ENCODE measurements at places on chromosomes 3 and 15.

DNA sequence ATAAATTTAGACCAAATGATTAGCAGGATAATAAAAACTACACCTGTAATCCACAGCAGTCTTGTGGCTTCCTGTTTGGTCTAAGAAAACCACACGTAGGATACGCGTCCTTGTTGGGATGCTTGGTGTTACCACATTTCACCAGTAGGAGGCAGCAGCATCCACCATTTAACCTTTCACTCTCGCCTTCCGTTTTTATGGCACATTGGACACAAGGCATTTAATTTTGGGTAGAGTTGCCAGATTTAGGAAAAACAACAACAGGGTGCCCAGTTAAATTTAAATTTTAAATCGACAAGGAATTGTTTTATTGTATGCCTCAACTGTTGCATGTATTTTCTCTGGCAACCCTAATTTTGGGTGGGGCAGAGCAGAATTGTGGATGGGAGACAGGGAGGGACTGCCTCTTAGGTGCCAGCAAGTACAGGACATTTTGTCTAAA lies 6.3 kb downstream of the LRRC31 start:
- DNase-seq = peak; percentile 62

GRCh38 chr3:197104738-197105137 lies 75.1 kb upstream of the MELTF start:
- DNase-seq = no peak

DNA sequence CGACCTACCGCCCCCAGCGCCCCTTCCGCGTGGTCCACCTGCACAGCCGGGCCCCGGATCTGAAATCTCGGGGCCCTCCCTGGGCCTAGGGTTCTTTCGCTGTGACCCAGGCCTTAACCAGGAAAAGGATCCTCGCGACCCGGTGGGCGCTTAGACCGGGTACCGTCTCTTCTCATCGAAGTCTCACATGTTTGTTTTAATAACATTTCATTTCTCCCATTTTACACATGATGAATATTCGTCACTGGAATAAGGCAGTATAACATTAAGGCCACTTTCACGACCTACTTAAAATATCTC lies 277 bp upstream of the DALRD3 start:
- DNase-seq = no peak

GRCh38 chr3:127967316-127967715 lies 52.3 kb downstream of the KBTBD12 start:
- DNase-seq = no peak

GRCh38 chr3:107846279-107846852 lies 244.5 kb downstream of the CD47 start:
- peak; percentile 50 for DNase-seq

- DNase-seq = no peak
Observed at GRCh38 chr3:50737193-50737905, 62.6 kb downstream of the DOCK3 start.

GRCh38 chr3:61353382-61353781 lies 102.1 kb upstream of the FHIT start:
- DNase-seq = peak; percentile 1

DNA sequence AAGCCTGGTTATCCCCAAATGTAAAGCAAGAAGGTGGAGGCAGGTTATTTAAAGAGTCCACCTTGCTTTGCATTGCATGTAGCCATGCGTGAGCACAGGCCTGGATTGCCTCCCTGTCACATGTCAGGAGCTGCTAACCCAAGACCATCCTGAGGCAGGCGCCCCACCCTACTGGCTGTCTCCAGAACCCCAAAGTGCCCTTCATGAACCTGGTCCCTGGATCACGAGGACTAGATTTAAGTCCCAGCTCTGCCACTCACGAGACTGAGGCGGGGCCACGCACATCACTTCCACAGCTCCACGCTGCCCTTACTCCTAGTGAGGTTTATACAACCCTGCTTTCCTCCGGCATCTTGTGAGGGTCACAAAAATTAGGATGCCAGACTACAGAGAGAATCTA lies 17.6 kb downstream of the MRPL46 start:
- DNase-seq = no peak

DNA sequence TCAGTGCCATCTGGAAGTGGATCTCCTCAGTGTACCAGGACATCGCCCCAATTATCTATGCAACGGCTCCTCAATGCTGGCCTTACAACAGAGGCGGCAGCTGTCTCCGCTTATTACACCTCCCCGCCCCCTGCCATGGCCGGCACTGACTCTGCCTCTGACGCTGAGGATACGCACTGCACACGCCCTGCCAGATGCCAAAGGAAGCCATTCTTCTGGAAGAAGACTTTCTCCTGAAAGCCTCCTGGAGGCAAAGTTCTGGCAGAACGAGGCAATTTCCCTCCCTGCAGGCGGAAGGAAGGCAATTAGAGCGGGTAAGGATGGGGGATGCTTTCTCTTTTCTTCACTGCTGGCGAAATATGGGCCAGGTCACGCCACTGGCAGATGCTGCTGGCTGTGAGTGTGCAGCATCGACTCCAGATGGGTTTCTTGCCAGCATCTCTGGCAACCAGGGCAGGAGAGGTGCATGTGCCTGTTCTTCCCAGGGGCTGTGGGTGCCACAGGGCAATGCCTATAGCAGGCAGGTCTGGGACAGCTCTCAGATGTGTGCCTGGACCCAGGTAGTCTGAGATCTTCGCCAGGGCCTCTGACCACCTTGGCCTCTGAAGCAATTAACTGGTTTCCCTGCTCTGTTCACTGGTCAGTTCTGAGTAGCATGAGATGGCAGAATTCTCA lies 62.2 kb upstream of the MRPS22 start:
- no peak for DNase-seq

GRCh38 chr15:93720607-93721006 lies 510.8 kb upstream of the MCTP2 start:
- no peak for DNase-seq

GRCh38 chr15:101613130-101614000 lies 38.8 kb downstream of the TM2D3 start:
- DNase-seq = peak; percentile 46

DNA sequence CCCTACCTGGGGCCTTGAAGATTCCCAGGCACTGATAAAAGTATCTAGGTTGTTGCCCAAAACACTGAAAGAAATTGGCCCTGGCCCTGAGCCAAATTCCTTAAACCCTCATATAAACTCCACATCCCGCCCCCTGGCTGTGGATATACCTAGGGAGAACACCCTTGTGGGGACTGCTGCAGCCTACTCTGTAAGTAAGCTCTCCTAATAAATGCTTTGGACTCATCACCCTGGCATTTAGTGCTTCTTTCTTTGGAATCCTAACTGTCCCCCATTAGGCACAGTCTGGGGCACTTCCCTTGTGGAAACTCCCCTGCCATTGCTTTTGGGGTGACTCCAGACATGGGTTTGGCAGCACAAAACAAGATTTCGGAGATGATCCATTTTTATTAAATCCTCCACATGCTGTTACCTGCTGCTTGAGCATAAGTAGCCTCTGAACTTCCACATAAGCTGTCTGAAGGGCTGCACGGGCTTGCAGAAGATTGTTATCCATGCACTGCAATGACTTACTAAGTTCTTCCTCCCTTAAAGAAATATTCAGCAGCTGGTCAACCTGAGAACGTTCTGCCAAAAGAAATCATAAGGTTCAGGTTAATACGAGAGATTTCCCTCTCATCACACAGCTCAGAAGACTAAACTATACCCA lies 46.4 kb downstream of the ZNF106 start:
- no peak for DNase-seq

DNA sequence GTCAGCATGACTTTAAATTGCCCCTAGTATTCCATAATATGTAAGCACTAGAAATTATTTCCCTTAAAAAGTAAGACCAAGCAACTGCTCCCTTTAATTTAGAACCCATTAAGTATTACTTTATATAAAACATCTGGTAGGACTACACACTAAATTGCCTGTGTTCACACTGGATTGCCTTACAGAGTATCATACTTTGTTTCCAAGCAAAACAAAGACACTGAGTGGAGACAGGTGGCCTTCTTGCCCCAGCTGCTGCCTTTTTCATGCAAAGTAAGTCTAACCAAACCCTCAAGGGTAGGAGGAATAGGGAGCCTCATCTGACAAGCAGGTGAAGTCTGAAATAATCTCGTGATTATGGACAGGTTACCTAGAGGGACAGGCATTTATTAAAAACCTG lies 87.3 kb downstream of the PEX5L start:
- no peak for DNase-seq

- DNase-seq = peak; percentile 60
Observed at GRCh38 chr3:11096266-11097139, 57.8 kb upstream of the HRH1 start.

- DNase-seq = no peak
Observed at GRCh38 chr15:91521548-91521947, 332.0 kb upstream of the SLCO3A1 start.

GRCh38 chr3:78970656-78971055 lies 797.1 kb downstream of the ROBO1 start:
- DNase-seq = no peak

- no peak for DNase-seq
Observed at GRCh38 chr15:95549168-95549738, 781.2 kb upstream of the NR2F2 start.

- DNase-seq = no peak
Observed at GRCh38 chr3:34279901-34280300, 481.5 kb downstream of the PDCD6IP start.

DNA sequence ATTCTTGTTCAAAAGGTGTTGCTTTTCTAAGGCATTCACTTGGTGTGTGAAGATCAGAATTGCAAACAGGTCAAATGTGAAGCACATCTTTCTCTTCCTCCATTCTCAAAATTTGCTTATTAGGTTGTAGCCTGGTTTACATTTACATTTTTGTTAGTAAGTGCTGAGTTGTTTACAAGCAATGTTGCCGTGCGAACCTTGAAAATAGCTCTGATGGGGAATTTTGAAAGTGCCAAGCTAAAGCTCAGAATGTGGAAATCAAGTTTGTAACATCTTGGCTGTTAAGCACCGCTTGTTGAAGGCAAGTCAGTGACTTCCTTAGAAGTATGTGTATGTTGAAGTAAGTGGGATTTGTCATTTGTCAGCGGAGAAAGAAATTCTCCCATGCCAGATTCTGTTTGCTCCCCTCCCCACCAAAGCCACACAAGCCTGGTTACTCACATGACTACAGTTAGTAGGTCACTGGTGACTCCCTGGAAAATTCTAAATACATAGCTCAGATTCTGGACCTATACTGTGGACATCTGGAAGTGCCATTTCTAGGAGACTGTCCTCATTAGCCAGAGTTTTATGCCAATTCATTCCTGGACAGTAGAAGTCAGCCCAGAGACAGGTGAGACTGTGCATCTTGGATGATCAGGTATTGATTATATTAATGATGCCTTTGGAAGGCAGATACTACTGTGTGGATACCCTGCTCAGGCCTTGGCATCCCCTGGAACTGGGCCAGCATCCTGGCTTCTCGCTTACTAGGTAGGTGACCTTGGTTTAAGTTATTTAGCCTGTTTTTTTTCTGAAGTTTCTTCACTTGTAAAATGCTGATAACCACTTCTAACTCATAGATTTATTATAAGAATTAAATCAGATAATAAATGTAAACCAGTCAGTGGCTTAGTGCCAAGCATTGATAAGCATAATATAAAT lies 390.6 kb upstream of the SEMA6D start:
- no peak for DNase-seq

DNA sequence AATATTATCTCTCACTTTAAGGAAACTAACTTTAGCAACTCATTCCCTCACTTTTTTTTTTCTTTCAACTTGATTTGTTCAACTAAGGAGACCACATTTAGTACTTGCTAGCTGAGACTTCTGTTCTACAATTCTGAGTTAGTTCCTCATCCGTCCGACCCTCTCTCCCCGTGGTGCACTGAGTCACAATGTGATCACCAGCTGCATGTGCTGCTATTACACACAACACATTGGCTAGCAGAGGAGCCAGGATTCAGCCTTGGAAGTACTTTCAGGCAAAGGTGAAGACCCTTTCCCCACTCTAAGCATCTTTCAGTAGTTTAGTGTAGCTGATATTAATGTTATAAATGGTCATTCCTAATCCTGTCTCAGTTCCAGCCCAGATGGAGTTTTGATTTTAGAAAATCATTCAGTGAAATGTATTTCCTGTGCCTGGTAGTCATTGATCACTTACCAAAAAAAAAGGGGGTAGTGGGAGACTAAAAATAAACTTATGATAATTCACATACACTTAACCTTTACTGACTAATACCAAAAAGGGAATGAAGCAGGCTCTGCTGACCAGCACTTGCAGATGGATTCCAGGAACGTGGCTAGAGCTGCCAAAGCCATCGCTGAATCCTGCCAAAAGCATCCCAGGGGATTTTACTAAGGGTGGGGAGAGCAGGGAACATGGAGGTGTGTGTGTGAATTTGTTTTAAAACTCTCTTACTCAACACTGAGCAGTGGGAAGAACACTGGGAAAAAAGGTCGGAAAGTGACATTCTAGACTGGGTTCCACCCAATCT lies 424.8 kb downstream of the LPP start:
- no peak for DNase-seq

GRCh38 chr3:156024904-156025533 lies 95.4 kb upstream of the KCNAB1 start:
- DNase-seq = no peak

DNA sequence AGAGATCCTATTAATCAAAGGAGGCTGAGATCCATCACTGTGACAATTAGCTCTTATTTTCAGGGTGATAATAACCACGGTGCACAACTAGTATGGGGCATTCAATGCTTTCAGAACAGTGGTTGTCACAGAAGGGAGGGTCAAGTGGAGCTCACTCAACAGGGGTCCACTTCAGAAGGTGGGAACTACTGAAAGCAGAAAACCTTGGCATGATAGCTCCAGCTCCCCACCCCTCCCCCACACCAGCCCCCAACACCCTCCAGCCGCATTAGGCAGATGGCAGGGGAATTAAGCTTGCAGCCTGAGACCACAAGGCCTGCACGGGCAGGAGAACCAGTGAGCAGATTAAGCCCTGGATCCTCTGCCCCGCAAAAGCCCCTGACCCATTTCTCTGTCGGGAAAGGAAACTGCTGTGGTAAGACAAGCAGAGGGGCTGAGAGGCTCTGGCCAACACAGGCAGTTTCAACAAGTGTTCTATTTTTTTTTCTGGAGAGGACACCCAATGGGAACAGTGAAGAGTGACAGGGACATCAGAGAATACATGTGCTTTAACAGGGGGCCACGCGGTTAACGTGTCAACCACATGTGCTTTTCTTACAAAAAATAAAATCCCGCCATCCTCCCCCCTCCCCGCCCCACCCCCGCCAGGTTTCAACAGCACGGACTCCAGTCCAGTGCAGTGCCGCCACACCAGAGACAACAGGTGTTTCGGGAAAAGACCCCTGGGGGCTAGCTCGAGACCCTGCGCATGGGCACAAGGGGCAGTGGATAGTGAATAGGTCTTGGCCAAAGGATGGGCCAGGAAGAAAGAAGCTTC lies 997 bp downstream of the FYCO1 start:
- DNase-seq = no peak

DNA sequence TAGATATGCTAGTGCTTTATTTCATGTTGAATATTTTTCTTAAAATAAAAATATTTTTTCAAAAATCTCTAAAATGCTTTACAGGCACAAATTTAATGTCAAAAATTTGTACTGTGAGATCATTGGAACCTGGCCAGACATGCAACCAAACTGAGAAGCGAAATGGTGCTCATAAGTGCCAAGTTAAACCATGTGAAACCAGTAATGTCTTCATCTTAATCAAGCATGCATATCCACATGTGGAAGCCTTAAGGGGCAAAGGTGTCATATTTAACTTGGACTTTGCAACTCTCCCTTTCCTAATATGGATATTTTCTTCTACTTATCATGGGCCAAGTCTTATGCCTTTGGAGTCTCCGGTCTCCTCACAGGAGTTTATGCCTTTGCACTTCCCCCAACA lies 208.9 kb upstream of the COL8A1 start:
- DNase-seq = no peak

All from anterior cingulate cortex (tissue), 58 donors.